Putamen (tissue), 1 donor: ENCODE measurements at places on chromosomes 12 and 14.

- no peak for DNase-seq
Observed at GRCh38 chr14:54700717-54701116, 133.8 kb downstream of the SAMD4A start.

- no peak for DNase-seq
Observed at GRCh38 chr12:117069101-117069797, 30.0 kb downstream of the TESC start.

DNA sequence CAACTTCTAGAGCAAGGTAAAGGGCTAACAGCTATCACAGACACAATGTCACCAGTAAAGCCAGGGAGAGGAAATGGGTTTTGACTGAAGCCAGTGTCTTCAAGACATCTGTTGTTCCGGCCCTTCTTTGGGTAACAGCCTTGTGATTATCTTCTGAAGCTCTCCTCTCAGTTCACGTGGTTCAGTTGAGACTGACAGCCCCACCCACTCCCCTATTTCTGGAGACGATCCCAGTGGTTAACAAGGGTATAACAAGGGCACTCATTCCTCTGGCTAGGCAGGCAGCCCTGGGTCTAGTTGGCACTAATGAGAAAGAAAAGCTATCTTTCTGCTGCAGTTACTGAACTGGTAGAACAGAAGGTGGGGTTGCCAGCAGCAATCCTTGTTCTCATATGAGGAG is 6.9 kb downstream of the GNPTAB start:
- peak; percentile 77 for DNase-seq

GRCh38 chr12:19220852-19221466 is 91.4 kb downstream of the PLEKHA5 start:
- no peak for DNase-seq

- DNase-seq = no peak
Observed at GRCh38 chr12:52123487-52124186, 44.1 kb downstream of the SMIM41 start.

DNA sequence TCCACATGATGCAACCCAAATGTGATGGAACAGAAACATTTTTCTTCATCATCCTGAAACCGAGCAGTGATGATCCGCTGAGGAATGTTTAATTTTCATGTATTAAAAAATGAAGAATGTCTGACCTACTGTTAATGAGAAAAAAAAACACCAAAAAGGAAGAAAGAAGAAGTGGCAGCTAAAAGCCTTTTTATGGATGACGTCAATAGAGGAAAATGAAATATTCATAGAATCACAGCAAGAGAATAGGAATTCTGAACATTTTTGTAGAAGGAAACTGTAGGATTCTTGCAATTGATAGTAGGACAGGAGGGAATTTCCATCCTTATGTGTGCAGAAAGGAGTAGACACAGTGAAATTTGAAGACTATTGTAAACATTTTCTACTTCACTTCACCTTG is 112.9 kb downstream of the PRKCH start:
- DNase-seq = no peak

GRCh38 chr12:5390174-5390799 is 41.6 kb upstream of the NTF3 start:
- no peak for DNase-seq

- DNase-seq = no peak
Observed at GRCh38 chr14:68978172-68978911, 760 bp downstream of the ACTN1 start.
